ENCODE measurements at places on chromosomes 13 and 19.

GRCh38 chr13:51523082-51523518 is 61.2 kb upstream of the WDFY2 start:
- peak; percentile 2 for DNase-seq

DNA sequence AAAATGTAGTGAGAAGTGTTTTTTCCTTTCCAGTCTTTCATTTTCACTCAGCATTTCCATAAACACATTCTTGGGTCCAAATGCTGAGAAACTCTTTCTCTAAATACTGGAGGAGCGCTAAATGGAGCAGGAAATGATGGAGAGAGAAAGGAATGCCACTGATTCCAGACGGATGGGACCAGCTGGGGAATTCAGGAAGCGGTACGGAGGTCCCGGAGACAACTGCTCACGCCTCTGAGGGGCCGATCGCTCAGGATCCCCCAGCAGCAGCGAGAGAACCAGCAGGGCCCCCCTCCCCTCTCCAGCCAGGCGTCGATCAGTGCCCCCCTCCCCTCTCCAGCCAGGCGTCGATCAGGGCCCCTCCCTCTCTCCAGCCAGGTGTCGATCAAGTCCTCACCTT is 13.2 kb downstream of the RASA3 start:
- no peak for DNase-seq

GRCh38 chr13:40503966-40504591 is 162.4 kb downstream of the FOXO1 start:
- peak; percentile 43 for DNase-seq

- DNase-seq = no peak
Measured at GRCh38 chr19:42397263-42398166, 7.4 kb upstream of the CNFN start.

DNA sequence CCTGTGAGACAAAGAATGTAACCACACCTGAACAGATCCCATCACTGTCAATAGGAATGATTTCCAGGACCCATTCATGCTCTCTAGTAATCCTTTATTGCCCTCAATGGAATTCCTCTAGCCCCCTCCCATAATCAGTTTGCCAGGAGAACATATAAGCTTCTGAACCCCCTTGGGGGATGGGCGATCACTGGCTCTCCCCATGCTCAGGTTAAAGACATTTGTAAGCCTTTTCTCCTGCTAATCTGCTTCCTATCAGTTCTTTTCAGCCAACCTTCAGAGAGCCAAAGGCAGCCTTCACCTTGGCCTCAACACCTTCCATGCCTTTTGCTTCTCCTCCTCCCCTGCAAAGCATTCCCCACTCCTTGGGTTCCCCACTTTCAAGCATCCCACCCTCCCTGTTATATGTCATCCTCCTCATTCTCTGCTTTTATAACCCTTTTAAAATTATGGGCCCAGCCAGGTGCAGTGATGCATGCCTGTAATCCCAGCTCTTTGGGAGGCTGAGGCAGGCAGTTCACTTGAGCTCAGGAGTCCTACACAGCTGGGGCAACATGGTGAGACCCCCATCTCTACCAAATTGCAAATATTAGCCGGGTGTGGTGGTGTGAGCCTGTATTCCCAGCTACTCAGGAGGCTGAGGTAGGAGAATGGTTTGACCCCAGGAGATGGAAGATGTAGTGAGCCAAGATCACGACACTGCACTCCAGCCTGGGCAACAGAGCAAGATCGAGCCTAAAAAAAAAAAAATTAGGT is 12.4 kb downstream of the DPRX start:
- no peak for DNase-seq

DNA sequence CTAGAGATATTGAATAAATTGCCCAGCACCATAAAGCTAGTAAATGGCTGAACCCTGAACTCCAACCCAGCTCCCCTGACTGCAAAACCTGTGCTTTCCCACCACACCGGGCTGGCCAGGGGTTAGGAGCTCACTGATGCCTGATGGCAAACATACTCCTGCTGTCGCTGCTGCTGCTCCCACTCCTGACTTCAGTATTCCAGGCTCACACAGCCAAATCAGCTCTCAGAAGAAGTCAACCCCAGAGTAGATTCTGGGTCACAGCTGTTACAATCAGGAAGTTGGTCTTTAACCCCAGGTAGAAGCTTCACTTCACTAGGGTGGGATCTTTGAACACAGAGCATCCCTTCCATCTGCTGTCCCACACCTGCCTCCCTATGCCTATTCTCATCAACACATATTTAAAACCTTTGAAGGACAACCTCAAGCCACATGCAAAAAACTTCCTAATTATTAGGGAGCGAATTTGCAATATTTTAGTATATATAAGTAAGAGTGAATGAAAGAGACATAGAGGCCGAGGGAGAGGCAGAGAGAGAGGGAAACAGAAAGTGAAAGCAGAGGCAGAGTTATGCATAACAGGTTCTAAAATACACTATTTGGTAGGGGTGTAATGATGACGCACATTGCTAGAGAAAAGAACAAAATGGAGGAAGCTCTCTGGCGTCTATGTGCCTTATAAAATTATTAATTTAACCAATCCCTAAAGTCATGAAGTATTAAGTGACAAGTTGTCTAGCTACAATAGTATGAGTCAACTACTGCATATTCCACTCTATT is 99.4 kb upstream of the SERP2 start:
- DNase-seq = peak; percentile 62

- peak; percentile 20 for DNase-seq
Measured at GRCh38 chr13:52405767-52406494, at the start of gene THSD1. THSD1 (minus strand) TSS chr13:52406172; CDS start chr13:52402600, 3,572 bp downstream.

DNA sequence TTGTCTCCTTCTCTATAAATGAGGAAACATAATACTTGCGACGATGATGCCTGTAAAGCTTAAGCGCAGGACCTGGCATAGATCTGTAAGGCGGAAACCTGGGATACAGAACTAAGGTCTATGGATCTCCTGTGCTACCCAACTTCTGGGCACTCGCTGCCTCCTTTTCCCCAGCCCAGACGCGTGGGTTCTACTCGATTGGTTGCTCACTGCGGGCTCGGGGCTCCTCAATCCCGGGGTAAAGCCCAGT is 615 bp upstream of the PSMC4 start:
- no peak for DNase-seq

DNA sequence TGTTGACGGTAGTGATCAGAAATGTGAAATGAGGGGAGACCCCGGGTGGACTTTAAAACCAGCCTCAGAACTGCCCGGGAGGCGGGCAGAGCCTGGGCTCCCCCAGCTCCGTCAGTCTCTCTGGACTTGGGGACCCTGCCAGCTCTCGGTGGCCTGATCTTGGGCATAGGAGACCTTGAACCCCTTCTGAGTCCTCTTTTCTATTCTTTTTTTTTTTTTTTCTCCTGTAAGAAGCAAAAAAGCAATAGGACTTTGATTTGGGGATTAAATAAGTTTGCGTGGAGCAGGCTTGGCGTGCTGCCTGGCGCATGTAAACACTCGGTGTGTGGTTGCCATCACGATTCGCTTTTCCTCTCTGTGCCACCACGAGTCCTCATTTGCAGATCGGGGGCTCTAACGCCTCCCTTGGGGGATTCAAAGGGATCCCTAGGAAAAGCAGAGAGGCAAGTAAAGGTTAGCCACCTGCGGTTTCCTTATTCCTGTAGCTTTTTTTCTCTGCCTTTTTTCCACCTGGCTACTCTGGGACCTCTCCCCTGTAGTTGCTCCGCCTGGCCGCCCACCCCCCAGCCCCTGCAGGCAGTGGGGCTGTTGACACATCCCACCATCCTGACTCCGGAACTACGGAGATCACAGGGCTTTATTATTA is 1.3 kb downstream of the SAFB start:
- DNase-seq = no peak

DNA sequence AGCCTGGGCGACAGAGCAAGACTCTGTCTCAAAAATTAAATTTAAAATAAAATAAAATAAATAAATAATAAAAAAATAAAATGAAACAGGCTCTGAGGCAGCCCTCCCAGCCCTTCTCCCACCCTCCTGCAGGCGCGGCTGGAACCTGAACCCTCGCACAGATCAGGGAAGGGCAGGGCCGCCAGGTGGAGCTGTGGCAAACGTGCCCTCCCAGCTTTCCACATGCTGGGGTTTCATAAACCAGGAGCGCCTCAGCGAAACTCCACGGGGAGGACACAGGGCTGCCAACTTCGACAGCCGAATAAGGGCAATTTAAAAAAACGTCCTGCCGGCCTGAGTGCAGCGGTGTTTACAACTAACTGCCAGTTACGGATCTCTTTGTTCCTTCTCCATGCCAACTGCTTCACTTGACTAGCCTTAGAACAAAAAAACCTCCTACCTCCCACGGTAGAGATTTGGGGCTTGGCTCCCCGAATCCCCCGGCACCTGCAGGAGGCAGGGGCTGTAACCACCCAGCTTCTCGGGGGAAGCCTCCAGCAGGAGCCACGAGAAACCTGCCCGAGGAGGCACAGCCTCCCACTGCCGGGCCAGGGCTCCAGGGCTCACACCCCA is 15.9 kb downstream of the ZNF787 start:
- peak; percentile 74 for DNase-seq

GRCh38 chr13:83881917-83882605 is at the start of gene SLITRK1:
SLITRK1 (minus strand) TSS chr13:83882474; CDS start chr13:83881507, 967 bp downstream.
- no peak for DNase-seq

DNA sequence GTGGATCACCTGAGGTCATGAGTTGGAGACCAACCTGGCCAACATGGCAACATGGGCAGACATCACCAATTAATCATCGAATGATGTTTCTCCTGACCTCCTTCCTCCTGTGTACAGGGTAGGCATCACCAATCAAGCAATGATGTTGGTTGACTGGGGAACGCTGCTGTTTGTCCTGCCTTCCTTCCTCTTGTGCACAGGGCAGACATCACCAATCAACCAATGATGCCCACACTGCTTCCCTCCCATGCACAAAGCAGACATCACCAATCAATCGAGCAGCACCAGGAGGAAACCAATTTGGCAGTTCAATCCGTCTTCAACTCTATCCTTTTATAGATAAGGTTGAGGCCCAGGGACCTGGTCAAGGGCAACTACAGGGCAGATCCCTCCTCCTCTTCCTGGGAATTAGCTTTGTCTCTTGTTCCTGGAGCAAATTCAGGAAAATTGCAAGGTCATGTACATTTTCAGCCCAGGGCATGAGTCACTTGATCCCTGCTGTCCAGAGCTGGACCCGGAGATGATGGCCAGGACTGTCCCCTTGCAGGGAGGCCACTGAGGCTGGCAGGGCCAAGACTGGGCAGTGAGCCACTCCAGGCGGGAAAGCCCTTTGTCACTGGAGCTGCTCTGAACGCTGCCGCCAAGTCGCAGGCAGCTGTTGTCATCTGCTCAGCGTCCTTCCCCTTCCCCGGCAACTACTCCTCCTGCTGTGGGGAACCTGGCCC is 5.3 kb upstream of the CSNK1G2 start:
- DNase-seq = peak; percentile 9

- DNase-seq = peak; percentile 6
Measured at GRCh38 chr13:66665991-66666390, 564.1 kb downstream of the PCDH9 start.

GRCh38 chr13:75489502-75490263 is 7.7 kb upstream of the TBC1D4 start:
- peak; percentile 80 for DNase-seq

GRCh38 chr13:36774931-36775330 is 44.1 kb upstream of the RFXAP start:
- no peak for DNase-seq

GRCh38 chr13:42968906-42969305 is 23.1 kb downstream of the EPSTI1 start:
- peak; percentile 89 for DNase-seq

GRCh38 chr19:56145698-56146097 is 4.6 kb downstream of the ZNF444 start:
- no peak for DNase-seq
